ENCODE measurements at places on chromosomes 4 and X.

DNA sequence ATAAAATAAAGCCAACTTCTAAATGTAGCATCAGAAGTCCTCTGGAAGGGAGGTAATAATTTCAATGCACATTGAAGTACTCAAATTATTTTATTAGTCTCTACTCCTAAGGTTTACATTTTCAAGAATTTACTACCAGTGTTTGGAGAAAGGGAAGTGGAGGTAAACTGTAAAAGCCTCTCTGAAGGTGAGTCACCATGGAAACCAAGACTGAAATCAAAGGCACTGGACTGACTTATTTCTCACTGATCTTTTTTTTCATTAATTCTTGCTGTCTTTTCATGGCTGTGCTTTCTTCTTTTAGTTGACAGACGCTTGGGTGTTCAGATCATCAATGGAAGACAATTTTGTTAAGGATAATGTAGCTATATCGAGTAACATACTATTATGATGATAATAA, 9.7 kb downstream of the SLC39A8 start:
- DNase-seq = no peak

- DNase-seq = peak; percentile 42
Observed at GRCh38 chrX:65196758-65197360, 220.6 kb upstream of the ZC4H2 start.

GRCh38 chr4:108714880-108715279, 48.0 kb downstream of the ETNPPL start:
- no peak for DNase-seq

DNA sequence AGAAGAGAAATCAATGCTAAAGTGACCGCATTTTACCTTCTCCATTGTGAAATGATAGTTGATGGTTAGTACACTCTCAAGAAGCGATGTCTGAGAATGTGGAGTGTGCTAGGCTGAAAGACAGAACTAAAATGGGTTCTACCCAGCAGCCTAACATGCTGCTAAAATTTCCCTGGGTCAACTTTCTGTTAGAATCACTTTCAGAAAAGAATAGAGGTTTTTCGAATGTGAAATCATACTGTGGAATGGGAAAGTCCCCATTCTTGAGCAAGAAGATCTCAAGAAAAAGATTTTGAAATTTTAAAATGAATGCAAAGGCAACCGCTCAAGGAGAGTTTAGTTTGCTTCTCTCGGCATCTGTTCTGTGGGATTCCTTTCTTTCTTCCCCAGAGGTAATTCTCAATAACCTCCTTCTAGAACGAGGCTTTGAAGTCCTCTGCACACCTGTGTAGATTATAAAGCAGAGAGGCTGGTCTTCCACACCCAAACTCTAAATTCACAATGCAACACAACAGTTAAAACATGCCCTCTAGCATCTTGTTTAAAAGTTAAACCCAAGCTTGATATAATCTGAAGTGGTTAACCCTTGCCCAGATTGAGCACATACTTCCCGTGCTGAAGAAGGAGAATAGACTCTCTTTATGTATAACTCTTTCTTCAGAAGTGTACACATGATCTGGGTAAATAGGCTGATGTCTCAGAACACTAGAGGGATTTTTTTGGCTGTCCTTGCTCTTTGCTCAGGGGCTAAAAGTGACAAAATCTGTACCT, 208.7 kb upstream of the KLF3 start:
- no peak for DNase-seq

DNA sequence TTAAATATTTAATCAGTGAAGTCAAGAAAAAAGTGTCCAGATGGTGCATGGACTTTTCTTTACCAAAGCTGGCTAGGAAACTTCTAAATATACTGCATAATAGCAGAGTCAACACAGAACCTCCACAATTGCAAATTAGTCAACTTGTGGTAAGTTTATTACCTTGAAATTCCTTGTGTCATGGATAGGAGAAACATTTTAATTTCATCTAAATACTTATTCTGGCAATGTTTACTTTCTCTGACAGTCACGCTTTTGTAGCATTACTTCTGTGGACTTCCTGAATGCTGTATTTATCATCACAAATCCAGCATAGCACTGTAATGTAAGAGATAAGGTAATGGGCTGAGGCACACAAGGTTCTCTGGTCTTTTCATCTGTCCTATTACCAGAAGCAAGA, 2266.1 kb downstream of the PCDH7 start:
- DNase-seq = no peak

GRCh38 chr4:52877694-52878093, 15.6 kb downstream of the RASL11B start:
- no peak for DNase-seq

DNA sequence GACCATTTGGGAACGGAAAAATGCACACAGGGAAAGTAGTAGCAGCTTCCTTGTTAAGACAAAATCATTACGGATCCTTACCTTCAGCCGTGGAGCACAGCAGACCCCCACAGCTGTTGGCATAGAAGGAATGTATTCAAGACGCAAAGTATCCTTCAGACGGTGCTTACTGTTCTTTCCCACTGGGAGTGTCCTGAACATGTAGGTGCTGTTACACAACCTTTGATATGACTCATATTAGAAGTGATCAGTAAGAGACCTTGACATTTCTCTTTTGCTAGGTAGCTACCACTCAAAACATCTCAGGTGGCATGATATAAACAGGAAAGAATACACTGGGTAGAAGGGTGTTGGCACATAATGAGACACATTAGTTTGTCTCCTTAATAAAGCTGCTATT, 154.0 kb upstream of the FMR1 start:
- no peak for DNase-seq

DNA sequence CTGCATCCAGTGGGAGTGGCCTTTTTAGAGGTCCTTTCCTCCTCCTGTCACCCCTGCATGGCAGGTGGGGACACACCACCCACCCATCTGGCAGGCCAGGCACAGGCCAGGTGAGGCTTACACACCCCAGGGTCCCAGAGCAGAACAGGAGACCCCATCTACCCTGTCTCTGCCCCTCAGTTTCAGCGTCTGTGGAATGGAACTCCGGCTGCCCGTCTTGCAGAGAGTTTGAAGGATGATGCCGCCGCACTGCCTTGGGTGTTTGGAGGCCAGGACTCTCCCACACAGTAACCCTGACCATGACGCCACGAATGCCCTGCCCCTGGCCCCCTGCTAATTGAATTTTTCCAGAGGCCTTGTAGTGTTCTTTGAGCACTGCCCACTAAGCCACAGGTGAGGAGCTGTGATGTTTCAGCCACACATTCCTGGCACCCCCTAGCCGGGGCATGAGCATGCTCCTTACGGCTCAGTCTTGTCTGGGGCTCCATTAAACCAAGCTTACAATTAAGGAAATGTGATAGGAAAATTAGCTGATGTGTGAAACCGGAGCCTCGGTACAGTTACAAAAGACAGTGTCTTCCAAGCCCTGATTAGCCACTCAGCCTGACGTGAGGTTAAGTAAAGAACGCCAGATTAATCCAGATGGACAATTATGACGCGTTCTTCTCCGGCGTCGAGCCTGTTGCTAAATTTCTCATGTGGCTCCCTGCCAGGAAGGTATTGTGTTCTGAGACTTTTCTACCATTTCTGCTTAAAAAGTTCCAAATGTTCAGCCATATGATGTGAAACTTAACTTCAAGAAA, 39.3 kb downstream of the HMX1 start:
- DNase-seq = no peak

- peak; percentile 71 for DNase-seq
Observed at GRCh38 chr4:22515888-22516541, at the start of gene ADGRA3. Gene ADGRA3, minus strand, starts transcription at chr4:22516066. Its CDS starts 282 bp downstream, at chr4:22515784.

- DNase-seq = no peak
Observed at GRCh38 chrX:9859711-9860555, 73.7 kb downstream of the SHROOM2 start.

GRCh38 chr4:128393101-128393704, 105.6 kb upstream of the PGRMC2 start:
- DNase-seq = no peak

- DNase-seq = peak; percentile 68
Observed at GRCh38 chrX:49291615-49292337, 11.7 kb upstream of the GAGE10 start.

GRCh38 chr4:26861434-26862186, 969 bp downstream of the STIM2 start:
- peak; percentile 68 for DNase-seq

GRCh38 chrX:44980403-44980802, 107.4 kb downstream of the KDM6A start:
- DNase-seq = no peak

- DNase-seq = no peak
Observed at GRCh38 chrX:135114392-135114791, 5.9 kb downstream of the ETDB start.

DNA sequence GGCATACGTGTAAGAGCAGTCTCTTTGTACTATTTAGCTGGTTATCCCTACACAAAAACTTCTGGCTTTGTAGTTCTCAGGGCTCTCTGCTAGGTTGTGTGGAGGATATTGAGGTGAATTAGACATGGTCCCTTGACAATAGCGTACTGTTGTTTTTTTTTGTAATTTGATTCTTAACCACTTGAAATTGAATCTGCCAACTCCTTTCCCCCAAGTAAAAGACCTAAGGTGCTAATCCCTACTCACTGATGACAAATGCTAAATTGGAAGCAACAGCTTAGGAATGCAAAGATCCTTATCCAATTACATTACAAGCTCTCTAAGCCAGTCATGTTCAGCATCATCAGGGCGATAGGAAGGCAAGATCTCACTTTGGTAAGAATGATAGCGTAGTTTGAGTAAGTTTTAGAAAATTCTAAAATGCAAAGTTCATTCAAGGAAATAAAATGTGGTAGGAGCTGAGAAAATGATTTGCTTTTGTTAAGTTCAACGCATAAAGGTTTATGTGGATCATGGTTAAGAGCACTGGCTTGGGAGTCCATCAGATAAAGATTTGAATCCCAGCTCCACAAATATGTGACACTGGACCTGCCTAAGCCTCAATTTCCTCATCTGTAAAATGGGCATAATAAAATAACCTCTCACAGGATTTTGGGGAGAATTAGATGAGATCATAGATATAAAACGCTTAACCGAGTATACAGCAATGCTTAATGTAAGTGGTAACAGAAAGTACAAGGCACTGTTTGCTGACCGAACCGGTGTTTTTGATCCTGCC, 39.3 kb downstream of the DOCK11 start:
- no peak for DNase-seq

DNA sequence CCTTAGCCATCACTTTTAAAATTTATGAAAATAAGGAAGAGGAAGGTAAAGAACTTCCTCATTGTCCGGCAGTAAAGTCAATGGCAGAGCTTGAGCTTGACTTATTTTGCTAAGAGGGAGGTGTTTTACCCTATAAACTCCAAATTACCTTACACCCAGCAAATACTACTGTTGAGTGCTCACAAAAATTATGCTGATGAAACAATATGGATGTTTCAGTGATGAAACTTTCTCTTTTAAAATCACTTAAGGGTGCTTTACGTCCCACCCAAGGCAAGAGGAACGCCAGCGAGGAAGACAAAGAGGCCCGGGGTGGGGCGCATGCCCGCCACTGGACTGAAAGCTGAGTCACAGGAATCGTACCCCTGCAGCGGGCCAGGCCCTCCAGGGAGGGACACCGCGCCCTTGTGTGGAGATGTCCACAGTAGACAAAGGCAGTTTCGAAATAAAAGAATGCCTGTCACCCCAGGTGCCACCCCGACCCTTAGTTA, 560 bp upstream of the TMSB4X start:
- no peak for DNase-seq

GRCh38 chr4:145852256-145852839, 86.3 kb downstream of the ZNF827 start:
- DNase-seq = no peak
